NK-92 treated with Interleukin-12 subunit alpha and Interleukin-12 subunit beta, amount 100 ng/mL, for 24 hours (cell line): ENCODE measurements at places on chromosomes 3 and 15.

DNA sequence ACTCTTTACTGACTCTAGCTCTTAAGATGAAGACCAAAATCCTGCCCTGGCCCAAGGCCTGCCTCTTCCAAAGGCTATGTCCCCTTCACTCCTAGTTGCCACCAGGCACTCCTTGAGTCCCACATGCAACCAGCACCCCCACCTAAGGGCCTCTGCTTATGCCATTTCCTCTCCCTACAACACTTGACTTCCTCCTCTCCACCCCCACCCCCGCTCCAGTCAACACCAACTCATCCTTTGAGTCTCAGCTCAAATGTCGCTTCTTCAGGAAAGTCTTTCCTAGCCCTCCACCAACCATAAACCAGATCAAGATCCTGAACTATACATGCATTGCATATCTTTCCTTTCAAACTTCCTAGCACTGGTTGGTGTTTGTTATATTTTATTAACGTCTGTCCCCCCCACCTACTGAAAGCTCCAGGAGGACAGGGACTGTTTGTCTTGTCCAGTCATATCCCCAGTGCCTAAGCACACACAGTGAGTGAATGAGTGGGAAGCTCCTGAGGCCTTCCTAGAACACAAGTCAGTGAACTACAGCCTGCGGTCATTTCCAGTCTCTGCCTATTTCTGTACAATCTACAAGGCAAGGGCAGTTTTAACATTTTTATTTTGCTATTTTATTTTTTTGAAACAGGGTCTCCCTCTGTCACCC is 7.3 kb downstream of the TBC1D2B start:
- DNase-seq = peak; percentile 51

- no peak for DNase-seq
These were observed at the start of gene ESYT3 for GRCh38 chr3:138434276-138434874. Gene ESYT3 (plus strand): TSS chr3:138434616. CDS start chr3:138434799, 183 bp downstream.

DNA sequence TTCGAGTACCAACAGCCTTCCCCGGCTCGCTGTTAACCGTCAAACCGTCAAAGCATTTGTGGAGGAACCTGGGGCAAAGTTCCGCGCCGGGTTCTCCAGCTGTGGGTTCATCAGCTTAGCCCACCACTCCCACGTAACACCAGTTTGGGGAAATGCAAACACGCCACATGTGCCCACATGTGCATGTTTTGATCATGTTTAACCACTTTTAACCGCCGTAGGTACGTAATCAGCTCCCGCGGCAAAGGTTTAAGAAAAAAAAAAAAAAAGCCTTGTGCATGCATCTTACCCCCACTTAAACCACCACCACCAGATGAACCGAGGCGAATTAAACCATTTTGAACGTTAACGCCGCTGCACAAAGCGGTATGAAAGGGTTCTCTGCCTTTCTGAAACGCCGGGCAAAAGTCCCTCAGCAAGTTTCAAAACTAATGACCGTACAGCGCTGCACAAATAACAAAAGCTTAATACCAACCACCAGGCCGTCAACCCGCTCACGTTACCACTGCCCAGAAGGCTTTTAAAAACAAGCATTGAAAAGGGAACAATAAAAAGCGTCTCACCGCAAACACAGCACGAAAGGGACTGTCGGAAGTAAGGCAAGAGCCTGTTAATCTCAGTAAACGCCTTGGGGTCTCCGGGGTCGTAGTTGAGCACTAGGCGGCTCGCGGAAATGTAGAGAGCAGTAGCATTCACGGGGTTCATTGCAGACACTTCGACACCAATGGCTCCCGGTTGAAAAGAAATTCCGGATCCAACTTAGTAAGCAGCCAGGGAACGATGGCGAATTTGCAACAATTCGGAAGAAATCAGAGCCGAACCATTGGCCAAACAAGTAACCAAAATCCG is 1.5 kb downstream of the MSL2 start:
- DNase-seq = peak; percentile 76

DNA sequence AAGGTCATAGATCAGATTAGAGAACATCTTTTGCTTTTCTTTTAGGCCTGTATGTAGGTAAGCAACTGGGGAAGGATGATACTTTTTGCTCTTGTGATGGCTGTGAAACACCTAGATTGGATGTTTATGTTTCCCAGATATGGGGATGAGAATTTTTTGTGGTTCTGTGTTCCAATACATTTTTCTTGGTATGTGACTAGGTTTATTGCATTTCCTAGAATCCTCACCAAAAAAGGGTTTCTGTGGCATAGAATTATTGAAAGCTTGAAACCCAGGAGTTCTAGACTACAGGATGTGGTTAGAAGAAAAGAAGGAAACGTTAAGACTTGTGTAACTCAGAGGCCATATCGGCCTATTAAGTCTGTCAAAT is 25.8 kb downstream of the OXNAD1 start:
- no peak for DNase-seq
